ENCODE measurements at places on chromosomes 3 and 15. TPM values are rescaled to one million over a fixed set of nuclear protein-coding genes. Genes with fewer than 3 reads are reported as not detected.

LRRIQ4 gene
- total RNA-seq: not detected

B2M gene
- 2,856 TPM for total RNA-seq

ATP13A4 gene
- total RNA-seq: 229 TPM

FBXO40 gene
- not detected for total RNA-seq

CCR8 gene
- total RNA-seq: not detected

PRSS50 gene
- 1.7 TPM for total RNA-seq

DNA sequence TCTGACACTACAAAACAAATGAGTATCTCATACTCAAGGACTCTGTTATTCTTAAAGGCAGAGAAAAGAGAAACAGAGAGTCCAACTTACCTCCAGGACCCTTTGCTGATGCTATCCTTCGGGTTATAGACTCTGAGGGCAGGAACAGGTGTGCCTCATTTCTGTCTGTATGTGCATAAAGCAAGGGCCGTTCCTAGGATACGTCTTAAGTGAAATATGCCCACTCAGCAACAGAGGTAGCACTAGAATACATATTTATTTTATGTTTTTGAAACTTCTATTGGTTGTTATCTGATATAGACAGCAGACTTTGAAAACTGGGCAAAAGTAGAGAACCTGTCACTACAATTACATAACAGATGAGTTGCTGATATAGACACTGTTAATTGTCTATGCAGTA, 89.3 kb upstream of the CPNE4 start:
- no peak for DNase-seq

DNA sequence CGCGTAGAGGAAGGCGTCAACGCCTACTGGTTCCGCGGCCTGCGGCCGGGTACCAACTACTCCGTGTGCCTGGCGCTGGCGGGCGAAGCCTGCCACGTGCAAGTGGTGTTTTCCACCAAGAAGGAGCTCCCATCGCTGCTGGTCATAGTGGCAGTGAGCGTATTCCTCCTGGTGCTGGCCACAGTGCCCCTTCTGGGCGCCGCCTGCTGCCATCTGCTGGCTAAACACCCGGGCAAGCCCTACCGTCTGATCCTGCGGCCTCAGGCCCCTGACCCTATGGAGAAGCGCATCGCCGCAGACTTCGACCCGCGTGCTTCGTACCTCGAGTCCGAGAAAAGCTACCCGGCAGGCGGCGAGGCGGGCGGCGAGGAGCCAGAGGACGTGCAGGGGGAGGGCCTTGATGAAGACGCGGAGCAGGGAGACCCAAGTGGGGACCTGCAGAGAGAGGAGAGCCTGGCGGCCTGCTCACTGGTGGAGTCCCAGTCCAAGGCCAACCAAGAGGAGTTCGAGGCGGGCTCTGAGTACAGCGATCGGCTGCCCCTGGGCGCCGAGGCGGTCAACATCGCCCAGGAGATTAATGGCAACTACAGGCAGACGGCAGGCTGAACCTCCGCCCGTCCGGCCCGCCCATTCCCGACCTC, 4.1 kb downstream of the ISLR2 start:
- DNase-seq: peak; percentile 63

GRCh38 chr15:78455749-78456148, 17.7 kb downstream of the IREB2 start:
- DNase-seq: peak; percentile 72

GRCh38 chr15:46343196-46343935, 708.5 kb downstream of the SQOR start:
- no peak for DNase-seq

GRCh38 chr15:37125143-37125542, 24.8 kb upstream of the MEIS2 start:
- no peak for DNase-seq

DNA sequence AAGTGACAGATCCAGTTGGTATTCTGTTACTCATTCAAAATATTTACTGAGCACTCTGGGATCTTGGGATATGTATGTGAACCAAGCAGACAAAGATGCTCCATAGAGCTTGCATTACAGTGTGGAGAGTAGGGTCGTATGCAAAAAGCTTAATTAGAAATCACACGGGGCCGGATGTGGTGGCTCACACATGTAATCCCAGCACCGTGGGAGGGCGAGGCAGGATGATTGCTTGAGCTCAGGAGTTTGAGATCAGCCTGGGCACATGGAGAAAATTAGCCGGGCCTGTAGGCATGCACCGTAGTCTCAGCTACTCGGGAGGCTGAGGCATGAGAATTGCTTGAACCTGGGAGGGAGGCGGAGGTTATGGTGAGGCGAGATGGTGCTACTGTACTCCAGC, 68.7 kb upstream of the MB21D2 start:
- no peak for DNase-seq

DNA sequence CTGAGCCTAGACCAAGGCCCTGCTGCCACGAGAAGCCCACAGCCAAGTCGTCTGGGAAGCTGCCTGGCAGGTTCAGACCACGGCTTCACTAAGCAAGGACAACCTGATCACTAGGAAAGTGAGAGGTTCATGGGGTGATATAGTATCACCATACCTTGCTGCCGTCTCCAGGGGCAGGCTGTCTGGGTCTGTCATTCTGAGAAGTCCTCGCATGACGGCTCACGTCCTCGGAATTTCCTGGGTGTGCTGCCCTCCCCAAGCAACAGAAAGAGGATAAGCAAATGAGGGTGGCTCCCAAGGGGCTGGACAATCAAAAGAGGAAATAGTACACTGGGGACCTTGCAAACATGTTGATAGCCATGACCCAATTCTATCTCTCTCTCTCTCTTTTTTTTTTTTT, 207.4 kb upstream of the IGF1R start:
- no peak for DNase-seq

- no peak for DNase-seq
Measured at GRCh38 chr3:49630784-49631183, 43.4 kb upstream of the APEH start.

DNA sequence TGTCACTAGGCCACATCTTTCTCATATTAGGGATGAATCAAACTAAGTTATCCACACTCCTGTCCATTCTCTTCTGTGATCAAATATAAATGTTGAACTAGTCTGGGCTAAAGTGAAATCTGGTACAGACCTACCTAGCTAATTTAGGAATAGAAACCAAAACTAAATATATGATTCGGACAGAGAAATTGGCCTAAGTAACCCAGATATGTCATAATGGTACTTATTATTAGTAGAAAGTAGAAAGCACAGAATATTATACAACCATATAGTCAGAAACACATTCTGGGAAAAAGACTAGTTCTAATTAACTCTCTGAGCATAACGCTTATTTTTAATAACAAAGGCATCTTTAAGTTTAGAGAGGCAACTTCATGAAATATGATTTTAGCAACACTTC, 389.0 kb downstream of the LSAMP start:
- no peak for DNase-seq

- DNase-seq: peak; percentile 85
Measured at GRCh38 chr15:85412956-85413854, 32.8 kb downstream of the AKAP13 start.

DNA sequence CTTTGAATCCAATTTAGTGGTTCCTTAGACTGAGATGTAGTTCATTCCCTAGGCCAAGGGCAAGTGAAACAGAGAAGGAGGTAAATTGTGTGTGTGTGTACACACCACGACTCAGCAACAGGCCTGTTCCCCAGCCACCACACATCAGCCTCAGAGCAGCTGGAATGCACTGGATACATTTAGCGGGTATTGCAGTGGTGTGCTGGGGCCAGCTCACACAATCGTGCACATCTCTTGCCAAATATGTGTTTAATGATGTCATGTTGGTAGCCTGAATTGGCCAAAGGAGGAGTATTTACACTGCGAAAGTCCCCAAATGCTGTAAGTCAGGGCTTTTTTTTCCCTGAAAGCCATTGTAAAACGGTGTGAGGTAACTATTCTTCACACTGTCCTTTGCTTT, 82.3 kb downstream of the RBPMS2 start:
- DNase-seq: peak; percentile 17

DNA sequence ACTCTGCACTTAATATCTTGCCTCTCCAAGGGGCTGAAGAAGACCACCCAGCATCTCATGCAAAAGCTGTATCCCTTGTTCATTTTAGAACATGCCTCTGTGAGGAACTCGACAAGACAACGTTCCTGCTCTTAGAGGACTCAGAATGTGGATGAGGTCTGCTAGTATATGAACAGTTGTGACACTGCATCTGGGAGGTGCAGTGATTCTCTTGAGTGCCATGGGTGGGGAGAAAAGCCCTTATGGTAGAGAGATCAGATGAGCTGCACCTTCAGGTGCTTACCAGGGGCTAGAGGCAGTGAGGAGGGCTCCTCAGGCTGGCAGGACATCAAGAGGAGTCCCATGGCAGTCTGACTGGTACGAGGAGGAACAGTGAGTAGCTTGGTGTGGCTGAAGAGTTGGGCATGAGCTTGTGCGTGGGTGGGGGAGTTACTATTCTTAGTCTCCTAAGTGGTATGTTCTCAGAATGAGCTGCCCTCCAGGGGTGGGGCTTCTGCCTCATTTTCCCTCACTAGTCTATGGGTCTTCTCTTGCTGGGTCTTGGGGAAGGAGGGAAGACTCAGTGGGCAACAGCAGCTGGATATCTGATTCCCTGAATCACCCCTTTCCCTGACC, 56.7 kb upstream of the ATP2B2 start:
- DNase-seq: no peak

DNA sequence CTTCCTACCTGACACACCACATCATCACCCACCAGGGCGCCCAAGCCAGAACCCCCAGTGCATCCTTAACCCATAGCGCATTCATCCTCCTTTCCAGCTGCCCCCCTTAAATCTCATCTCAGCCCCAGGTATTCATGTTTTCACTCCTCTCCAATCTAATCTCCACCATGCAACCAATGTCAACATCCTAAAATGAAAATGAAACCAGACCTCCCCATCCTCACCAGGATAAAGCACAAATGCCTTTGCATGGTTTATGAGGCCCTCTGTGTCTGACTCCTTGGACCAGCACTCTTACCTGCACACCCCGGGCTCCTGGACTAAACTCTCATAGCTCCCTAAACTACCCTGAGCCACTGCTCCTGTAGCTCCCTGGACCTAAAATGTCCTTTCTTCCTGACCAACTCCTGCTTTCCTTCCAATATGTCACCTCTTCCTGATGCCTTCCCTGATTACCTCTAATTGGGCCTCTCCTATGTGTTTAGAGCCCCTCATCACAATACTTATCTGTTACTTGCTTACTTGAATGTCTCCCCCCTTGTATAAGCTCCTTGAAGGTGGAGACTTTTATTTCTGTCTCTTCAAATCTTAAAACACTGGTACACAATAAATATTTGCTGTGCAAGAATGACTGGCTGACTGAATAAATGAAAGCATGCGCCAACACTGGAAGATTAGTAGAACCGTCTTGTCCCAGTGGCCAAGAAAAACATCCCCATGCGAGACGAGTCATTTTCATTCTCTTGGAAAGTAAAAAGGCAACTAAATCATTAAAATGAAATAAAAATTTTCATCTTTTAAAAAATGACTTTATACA, 142.5 kb downstream of the XXYLT1 start:
- no peak for DNase-seq

DNA sequence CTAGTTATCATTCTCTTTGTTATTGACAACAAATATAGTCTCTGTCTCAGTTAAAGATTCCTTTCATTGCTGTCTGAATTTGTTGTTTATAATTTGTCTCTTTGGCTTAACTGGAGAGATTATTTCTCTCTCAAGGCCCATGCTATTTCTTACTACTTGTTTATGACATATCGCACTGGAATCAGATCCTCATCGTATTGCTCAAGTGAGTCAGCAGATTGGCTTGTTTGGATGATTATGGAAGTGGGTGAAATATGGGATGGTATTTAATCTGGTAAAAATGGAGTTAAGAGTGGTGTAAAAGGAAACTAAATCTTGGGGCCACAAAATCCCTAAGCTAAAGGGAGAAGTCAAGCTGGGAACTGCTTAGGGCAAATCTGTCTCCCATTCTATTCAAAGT, 613.1 kb downstream of the SI start:
- DNase-seq: no peak

DNA sequence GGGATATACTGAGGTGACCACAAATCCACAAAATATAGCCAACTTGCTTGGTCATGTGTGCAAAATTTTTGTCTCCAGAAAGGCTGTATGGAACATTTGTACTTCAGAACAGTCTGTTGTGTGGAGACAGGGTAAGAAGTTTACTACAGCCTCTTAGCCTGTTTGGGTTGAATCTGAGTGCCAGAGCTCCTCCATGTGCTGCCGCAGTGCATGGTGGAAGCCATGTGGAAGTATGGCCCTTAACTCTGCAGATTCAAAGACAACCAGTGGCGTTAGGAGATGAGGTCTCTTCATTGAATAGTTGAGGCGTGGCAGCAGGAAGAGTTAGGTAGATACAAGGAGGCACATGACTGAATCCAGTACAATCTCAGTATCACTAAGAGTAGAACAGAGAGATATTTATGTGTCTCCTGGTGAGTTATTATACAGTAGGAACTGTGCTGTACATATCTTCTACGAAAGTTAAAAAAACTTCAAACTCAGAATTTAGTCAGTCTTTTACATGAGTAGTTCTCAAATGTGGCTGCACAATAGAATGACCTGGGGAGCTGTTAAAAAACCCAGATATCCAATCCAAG, 9.4 kb downstream of the EIF2A start:
- no peak for DNase-seq

GRCh38 chr3:31064021-31064420, 169.6 kb upstream of the GADL1 start:
- no peak for DNase-seq

GRCh38 chr3:67635257-67635656, 19.2 kb downstream of the SUCLG2 start:
- DNase-seq: no peak

DNA sequence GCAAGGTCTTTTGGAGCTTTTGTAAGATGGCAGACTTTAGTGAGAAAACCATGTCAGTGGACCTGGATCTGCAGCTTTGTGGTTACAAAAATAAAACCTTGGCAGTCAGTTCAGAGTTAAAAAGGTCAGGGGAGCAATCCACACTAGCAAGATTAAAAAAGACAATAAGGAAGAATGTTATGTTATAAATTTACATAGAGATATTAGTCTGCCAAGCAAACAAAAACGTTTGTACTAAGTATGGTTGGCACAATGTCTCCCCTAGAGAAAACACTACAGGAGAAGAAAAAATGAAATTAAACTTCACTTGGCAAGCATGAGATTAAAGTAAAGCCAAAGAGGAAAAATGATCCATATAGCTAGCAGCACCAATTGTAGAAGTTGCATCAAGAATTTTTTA, 205.0 kb downstream of the LSAMP start:
- no peak for DNase-seq

DNA sequence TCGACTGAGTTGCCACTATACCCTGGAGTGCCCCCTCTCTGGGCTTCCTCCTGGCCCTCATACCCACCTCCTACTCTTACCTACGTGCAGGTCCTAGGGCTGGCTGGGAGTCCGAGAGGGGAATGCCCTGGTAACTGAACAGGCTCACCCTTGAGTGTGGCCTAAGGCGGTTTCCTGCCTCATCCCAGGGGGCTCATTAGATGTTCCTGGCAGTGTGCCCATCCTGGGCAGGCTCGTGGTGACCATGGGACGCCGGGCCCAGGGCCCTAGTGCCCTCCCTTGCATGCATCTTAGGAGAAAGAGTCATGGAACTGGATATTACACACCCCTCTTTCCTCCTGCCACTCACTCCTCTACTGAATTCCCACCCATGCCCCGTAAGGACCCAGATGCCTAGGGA, 2.8 kb downstream of the SEMA4B start:
- peak; percentile 71 for DNase-seq

GRCh38 chr3:151777880-151778279, 36.0 kb upstream of the AADAC start:
- no peak for DNase-seq

Data from thyroid gland (tissue), 4 donors.